ENCODE measurements at places on chromosomes 6 and 20. TPM values are rescaled to one million over a fixed set of nuclear protein-coding genes. Genes with fewer than 3 reads are reported as not detected.

Gene HLA-DQA2
- not detected for total RNA-seq

Gene GLP1R
- not detected for total RNA-seq

Gene PRDM13
- total RNA-seq = 1.3 TPM

Gene ITPR3
- 30.6 TPM for total RNA-seq

Gene CGA
- total RNA-seq = 0.29 TPM

Gene ZNF311
- 0.14 TPM for total RNA-seq

Gene SEMG1
- total RNA-seq = not detected

Gene SLC22A7
- not detected for total RNA-seq

Gene IL22RA2
- not detected for total RNA-seq

Gene TRAPPC3L
- total RNA-seq = not detected

Gene ID1
- 288 TPM for total RNA-seq

Gene COL12A1
- 5.5 TPM for total RNA-seq

Gene CLIC5
- not detected for total RNA-seq

Gene OXT
- total RNA-seq = not detected

Gene DEFB132
- not detected for total RNA-seq

Gene SCRT2
- total RNA-seq = not detected

Gene BMP7
- total RNA-seq = 0.35 TPM

Gene HLA-DQA1
- not detected for total RNA-seq

Gene FKBP1C
- total RNA-seq = 2.0 TPM

Gene GSTA2
- not detected for total RNA-seq

All from A549 treated with RU486 at 1 μM for 4 hours (cell line).